NCI-H1105 (cell line): ENCODE measurements at places on chromosomes 2 and 18.

- no peak for DNase-seq
Observed at GRCh38 chr2:115739574-115739973, 1297.1 kb downstream of the DPP10 start.

GRCh38 chr18:28382215-28382879 is 205.4 kb upstream of the CDH2 start:
- DNase-seq: no peak

- DNase-seq: no peak
Observed at GRCh38 chr2:15273452-15273851, 287.7 kb downstream of the NBAS start.

DNA sequence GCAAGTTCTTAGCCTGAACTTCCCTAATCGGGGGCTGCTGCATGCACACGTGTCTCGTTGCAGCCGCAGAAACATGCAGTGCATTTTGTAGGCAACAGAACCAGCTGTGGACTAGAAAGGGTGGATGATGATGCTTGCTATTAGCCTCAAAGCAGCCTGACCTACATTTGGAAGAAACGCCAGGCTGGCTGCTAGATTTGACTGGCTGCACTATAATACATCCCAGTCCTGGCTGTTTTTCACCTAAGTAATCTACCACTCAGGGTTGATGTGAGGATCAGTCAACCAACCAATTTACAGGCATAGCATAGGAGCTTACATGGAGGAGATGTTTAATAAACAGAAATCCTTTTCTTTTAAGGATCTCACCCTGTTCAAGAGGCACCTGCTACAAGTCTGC is 56.4 kb upstream of the SPP2 start:
- no peak for DNase-seq
